ENCODE measurements at places on chromosomes 12 and 14.

GRCh38 chr14:78075555-78076277 is 94.5 kb upstream of the NRXN3 start:
- H3K27ac ChIP-seq: no peak overlapping the region
- H3K4me1 ChIP-seq: no peaks in the 10 kb centered on the region
- H3K36me3 ChIP-seq: no peaks in the 10 kb centered on the region
- no peaks in the 10 kb centered on the region for H3K27me3 ChIP-seq

DNA sequence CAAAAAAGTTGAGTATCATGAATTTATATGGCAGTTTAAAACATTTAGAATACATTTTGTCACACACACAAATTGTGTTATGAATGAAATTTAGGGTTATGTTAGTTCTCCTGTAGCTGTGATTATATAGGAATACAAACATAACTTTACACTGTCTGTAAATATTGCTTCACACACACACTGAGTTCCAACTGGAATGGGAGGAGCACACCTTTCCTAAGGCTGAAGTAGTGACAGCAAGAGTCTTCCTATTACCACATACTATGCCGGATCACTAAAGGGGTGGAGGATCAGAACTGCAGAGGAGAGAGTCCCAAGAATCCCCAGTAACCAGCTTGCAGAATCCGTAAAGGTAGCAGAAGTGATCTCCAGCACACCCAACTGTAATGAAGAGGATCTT is 63.7 kb downstream of the DNAI7 start:
- no peaks in the 10 kb centered on the region for H3K27me3 ChIP-seq
- no peak overlapping the region for H3K4me3 ChIP-seq
- no peak overlapping the region for H3K27ac ChIP-seq
- no peaks in the 10 kb centered on the region for H3K4me1 ChIP-seq
- H3K36me3 ChIP-seq: no peaks in the 10 kb centered on the region
- DNase-seq: no peak

DNA sequence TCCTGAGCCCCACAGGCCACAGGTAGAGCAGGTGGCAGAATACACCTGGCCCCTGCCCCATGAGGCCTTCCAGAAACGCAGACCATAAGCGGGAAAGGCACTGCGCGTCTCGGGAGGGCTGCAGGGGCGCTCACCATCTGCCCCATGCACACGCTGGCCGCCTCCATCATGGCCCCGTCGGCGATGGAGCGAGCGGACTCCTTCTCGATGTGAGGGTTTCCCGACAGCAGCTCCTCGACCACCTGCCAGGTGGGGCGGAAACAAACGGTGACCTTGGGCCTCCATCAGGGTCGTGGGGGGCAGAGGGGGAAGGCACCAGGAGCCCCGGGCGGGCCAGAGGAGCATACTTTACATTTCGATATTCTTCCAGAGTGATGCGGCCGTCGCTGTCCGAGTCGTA is 52.8 kb downstream of the TESC start:
- H3K4me1 ChIP-seq: peaks cover 13% of the 10 kb centered on the region
- H3K36me3 ChIP-seq: no peaks in the 10 kb centered on the region
- no peak overlapping the region for H3K27ac ChIP-seq
- H3K27me3 ChIP-seq: peaks cover 6% of the 10 kb centered on the region
- no peak for DNase-seq

DNA sequence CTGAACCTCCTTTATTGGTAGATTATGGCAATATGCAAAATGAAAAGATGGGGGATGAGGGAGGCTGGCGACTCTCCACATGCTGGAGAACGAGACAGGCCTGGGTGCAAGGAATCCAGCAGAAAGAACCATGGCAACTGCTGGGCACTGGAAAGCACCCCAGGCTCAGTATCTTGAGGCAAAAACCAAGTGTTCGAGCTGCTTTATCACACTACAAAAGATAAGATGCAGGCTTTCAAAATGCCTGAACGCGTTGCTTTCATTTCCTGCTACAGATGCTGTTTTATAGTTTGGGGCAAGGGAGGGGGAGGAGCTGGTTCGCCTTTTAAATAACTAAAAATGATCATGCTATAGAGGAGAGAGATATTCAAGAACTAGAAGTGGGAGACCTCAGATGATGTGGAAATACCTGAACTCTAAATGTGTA is 38.9 kb downstream of the NIN start:
- no peaks in the 10 kb centered on the region for H3K27me3 ChIP-seq
- 0 out of 2 replicates have a peak, but pooled peaks cover 4% of the 10 kb centered on the region for H3K4me1 ChIP-seq
- peaks cover 13% of the 10 kb centered on the region for H3K36me3 ChIP-seq
- no peak overlapping the region for H3K27ac ChIP-seq
- H3K4me3 ChIP-seq: no peak overlapping the region

GRCh38 chr12:26124446-26125399 is at the start of gene BHLHE41:
BHLHE41 (minus strand) TSS chr12:26125037; CDS start chr12:26124779, 258 bp downstream.
- no peaks in the 10 kb centered on the region for H3K36me3 ChIP-seq
- no peak within 1 kb of the TSS for H3K27ac ChIP-seq
- 0 out of 2 replicates have a peak, but pooled peaks cover 6% of the 10 kb centered on the region for H3K4me1 ChIP-seq
- H3K27me3 ChIP-seq: 0 out of 2 replicates have a peak, but pooled peaks cover 6% of the 10 kb centered on the region

GRCh38 chr12:18576104-18576626 is 161.6 kb downstream of the PLCZ1 start:
- H3K4me3 ChIP-seq: no peak overlapping the region
- H3K27ac ChIP-seq: no peak overlapping the region
- DNase-seq: no peak
- H3K4me1 ChIP-seq: no peaks in the 10 kb centered on the region
- H3K27me3 ChIP-seq: no peaks in the 10 kb centered on the region
- 0 out of 2 replicates have a peak, but pooled peaks cover 3% of the 10 kb centered on the region for H3K36me3 ChIP-seq

DNA sequence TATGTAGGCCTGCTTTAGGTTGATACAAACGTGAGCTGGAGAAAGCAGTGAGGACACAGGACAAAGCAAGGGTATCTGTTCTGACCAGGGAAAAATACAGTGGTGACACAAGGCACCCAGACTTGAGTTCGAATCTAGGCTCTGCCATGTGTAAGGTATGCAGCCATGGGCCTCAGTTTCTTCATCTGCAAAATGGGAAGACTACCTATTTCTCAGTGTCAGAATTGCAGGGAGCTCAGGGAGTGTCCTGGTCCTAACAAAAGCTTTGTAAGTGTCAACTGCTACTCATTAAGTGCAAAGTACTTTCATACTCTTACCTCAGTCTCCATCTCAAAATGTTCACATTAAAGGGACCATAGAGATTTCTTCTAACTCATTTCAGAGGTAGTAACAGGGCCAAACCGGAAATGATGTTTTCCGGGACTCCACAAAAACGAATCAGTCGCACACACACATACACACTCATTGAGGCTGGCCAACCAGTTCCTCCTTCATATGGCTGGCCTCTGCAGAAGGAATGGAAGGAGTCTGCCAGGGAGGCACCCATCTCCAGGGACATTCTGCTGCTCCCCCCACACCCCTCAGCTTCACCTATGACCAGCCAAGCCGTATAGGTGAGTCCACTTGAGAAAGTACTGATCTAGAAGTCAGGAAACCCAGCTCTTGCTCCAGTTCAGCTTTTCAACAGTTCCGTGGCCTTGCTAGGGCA is 7.8 kb downstream of the CTDSP2 start:
- DNase-seq: peak; percentile 68
- 0 out of 2 replicates have a peak, but pooled peaks cover 4% of the 10 kb centered on the region for H3K36me3 ChIP-seq
- H3K27ac ChIP-seq: no peak overlapping the region
- no peaks in the 10 kb centered on the region for H3K27me3 ChIP-seq

DNA sequence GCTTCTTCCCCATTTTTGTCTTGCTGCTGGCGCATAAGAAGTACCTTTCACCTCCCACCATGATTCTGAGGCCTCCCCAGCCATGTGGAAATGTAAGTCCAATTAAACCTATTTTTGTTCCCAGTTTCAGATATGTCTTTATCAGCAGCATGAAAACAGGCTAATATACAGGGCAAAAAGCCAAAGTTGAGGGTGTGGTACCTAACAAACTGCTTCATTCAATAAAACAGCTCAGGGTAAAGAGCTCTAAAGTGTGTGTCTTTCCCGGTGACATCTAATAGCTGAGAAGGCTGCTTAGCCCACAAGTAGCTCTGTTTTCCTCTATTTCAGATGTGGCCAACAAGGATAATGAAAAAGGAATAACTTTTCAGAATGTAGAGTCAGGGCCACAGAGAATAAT is 76.7 kb upstream of the SLC8A3 start:
- no peaks in the 10 kb centered on the region for H3K27me3 ChIP-seq
- DNase-seq: no peak
- no peak overlapping the region for H3K27ac ChIP-seq
- H3K4me1 ChIP-seq: no peaks in the 10 kb centered on the region
- no peaks in the 10 kb centered on the region for H3K36me3 ChIP-seq

GRCh38 chr12:3747976-3748619 is 4.8 kb downstream of the CRACR2A start:
- no peak overlapping the region for H3K27ac ChIP-seq
- H3K4me1 ChIP-seq: peaks cover 2% of the 10 kb centered on the region
- DNase-seq: no peak

DNA sequence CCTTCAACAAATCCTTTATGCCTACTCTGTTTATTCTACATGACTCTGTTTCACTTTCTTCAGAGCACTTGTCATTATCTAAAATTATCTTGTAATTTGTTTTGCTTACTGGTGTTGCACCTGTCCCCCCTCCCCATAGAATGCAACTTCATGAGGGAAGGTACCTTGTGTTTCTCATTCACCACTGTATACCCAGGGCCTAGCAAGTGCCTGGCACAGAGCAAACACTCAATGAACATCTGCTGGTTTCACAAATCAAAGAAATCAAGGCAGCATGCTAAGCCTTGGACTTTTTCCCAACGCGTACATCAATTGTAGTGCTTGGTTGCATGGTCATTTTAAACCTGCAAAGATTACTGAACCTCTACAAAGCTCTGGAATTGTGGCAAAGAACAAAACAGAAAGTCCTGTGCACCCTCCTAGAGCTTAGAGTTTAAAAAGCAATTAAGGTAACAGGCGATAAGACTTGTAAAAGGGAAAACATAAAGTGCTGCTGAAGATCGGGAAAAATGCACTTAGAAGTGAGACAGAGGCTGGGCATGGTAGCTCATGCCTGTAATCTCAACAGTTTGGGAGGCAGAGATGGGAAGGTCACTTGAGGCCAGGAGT is 479.1 kb downstream of the MED13L start:
- H3K36me3 ChIP-seq: no peaks in the 10 kb centered on the region
- no peak for DNase-seq
- no peaks in the 10 kb centered on the region for H3K27me3 ChIP-seq
- H3K27ac ChIP-seq: no peak overlapping the region

DNA sequence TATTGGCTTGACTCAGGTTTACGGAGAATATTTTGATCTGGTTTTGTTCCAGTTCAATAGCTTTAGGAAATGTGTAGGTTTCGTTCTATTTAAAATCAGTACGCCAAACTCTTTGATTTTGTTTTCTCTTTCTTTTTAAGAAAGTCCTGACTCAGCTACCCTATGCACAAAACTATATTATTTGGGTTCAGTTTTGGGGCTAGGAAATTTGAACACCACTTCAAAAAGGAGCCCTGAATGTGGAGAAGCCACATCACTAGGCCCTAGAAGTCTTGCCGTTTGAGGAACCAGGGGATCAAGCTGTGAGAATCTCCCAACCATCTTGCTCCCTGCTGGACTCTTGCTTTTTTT is 168.2 kb upstream of the BCL2L14 start:
- H3K27me3 ChIP-seq: no peaks in the 10 kb centered on the region
- H3K4me3 ChIP-seq: no peak overlapping the region
- no peak for DNase-seq
- H3K4me1 ChIP-seq: no peaks in the 10 kb centered on the region
- H3K27ac ChIP-seq: no peak overlapping the region

- no peaks in the 10 kb centered on the region for H3K27me3 ChIP-seq
- H3K27ac ChIP-seq: no peak overlapping the region
- no peaks in the 10 kb centered on the region for H3K36me3 ChIP-seq
Observed at GRCh38 chr12:91009319-91009950, 4.7 kb upstream of the EPYC start.

DNA sequence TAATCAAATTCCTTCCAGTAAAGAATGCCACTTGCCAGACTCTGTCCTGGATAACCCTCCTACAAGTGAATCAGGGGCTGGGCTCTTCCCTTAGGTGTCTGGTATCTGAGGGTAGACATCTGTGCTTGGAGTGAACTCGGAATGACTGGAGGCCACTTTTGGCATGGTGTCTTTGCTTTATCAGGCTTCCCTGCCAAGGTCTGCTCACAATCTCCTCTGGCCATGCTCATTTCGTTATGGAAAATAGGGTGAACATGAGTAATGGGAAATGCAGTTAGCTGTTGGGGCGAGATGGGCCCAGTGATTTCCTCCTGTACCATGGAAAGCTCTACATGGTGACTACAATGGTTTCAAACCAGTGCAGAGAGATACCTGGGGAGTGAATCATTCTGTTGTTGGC is 212.9 kb downstream of the NRXN3 start:
- H3K4me1 ChIP-seq: no peaks in the 10 kb centered on the region
- no peak overlapping the region for H3K27ac ChIP-seq
- H3K36me3 ChIP-seq: no peaks in the 10 kb centered on the region
- DNase-seq: no peak
- no peak overlapping the region for H3K4me3 ChIP-seq
- no peaks in the 10 kb centered on the region for H3K27me3 ChIP-seq

GRCh38 chr12:73731658-73732057 is 806.0 kb upstream of the ATXN7L3B start:
- no peak for DNase-seq
- H3K36me3 ChIP-seq: no peaks in the 10 kb centered on the region
- H3K4me1 ChIP-seq: no peaks in the 10 kb centered on the region
- H3K27me3 ChIP-seq: no peaks in the 10 kb centered on the region
- H3K27ac ChIP-seq: no peak overlapping the region
- H3K4me3 ChIP-seq: no peak overlapping the region

DNA sequence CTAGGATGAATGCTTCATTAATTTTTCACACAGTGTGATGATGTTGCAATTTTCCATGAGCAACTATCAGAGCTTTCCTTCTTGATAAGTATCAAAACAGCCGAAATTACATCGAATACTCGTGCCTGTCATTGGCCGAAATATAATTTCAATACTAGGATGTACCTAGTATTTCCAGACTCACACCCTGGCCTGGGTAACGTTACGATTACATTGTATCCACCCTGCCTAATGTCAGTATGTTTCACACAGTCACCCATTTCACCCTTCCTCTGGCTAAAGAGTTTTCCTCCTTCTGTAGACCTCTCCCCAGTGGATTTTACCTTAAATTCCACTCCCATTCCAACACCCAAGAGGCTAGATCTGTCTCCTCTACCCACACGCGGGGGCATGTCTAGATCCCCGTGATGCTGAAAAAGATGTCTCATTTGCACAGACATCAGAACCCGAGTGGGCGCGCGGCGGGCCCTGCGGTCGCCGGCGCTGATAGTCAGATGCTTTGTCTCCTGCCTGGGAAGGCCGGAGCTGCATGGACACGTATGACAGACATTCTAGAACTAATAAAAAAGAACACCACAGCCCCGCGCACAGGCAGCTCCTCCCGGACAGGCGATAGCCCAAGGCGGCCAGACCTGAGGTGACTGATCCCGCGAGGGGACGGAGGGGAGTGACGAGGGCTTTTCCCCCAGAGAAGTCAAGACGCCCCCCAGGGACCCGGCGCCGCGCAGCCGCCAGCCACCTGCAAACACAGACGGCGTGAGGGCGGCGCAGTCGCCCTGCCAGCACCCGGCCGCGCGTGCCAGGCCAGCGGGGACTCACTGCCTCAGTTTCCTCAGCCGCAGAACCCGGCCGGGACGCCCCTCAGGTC is 723 bp downstream of the KIF21A start:
- DNase-seq: no peak
- H3K4me1 ChIP-seq: no peaks in the 10 kb centered on the region
